T-helper 17 cell (primary cell): ENCODE measurements at places on chromosomes 3 and 15.
A peak's percentile ranks its signal among the peaks of the same experiment; 100 is the strongest.

DNA sequence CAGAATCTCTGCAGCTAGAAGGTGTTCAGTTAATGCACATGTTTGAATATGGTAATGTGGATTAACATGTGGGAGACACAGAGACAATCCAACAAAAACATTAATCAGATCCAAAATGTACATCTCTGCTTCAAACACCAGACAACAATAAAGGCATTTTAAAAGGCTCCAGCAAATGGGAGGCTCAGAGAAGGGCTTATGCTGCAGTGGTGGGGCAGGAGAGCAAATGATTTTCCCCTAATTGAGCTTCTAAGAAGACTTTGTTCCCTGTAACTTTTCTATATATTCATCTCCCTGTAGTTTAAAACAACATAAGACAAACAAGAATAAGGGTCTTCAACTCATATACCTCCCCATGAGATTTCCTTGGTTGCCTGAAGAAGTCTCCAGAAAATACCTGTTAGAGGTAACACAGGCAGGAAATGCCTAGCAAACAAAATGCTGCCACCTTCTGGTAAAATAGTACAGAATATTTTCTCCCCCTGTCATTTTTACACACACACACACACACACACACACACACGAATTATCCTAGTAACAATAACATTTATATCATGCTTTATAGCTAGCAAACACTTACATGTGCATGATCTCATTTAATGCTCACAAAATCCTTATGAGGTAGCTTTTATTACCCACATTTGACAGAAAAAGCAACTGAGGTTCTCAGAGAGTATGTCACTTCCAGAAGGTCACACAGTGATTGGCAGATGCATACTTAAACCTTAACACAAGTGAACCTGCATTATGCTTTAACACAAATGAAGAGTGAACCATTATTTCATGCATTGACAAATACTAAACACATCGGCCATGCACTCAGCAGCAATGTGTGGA lies 123.4 kb upstream of the MB21D2 start:
- H3K36me3 ChIP-seq: no peaks in the 10 kb centered on the region
- no peak for DNase-seq
- H3K27ac ChIP-seq: peak overlapping the region; percentile 8
- H3K4me1 ChIP-seq: peaks cover 6% of the 10 kb centered on the region
- peaks cover 6% of the 10 kb centered on the region for H3K27me3 ChIP-seq

GRCh38 chr15:71565631-71566160 lies 244.7 kb upstream of the NR2E3 start:
- no peak overlapping the region for H3K27ac ChIP-seq
- H3K4me1 ChIP-seq: no peaks in the 10 kb centered on the region
- no peak for DNase-seq
- peaks cover 2% of the 10 kb centered on the region for H3K36me3 ChIP-seq
- H3K4me3 ChIP-seq: no peak overlapping the region

- no peaks in the 10 kb centered on the region for H3K27me3 ChIP-seq
- no peak overlapping the region for H3K27ac ChIP-seq
- H3K36me3 ChIP-seq: no peaks in the 10 kb centered on the region
- no peak for DNase-seq
Observed at GRCh38 chr3:139797724-139798343, 120.1 kb upstream of the NMNAT3 start.

GRCh38 chr3:134449277-134449676 lies 36.5 kb downstream of the ANAPC13 start:
- peaks cover 2% of the 10 kb centered on the region for H3K4me1 ChIP-seq
- H3K27ac ChIP-seq: no peak overlapping the region
- peaks cover 41% of the 10 kb centered on the region for H3K27me3 ChIP-seq
- no peak for DNase-seq

GRCh38 chr3:157045238-157045850 lies 114.6 kb downstream of the CCNL1 start:
- H3K4me1 ChIP-seq: no peaks in the 10 kb centered on the region
- no peaks in the 10 kb centered on the region for H3K36me3 ChIP-seq
- H3K27ac ChIP-seq: no peak overlapping the region
- no peak overlapping the region for H3K4me3 ChIP-seq

DNA sequence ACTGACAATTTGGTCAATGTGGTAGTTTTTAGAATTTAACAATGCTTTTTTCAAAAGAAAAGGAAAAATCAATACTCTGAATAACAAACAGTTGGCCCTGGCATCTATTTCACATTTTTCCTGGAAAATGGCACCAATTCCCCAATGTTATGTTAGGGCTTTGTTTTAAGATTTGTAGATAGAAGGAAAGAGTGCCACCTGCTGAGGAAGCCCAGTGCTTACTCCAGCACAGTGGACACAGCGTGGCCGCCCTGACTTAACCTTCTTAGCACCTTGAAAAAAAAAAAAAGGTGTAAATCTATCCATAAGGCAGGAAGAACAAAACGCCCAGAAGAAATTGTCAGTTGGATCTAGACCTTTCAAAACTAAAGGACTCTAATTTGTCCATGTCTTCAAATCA lies 110.7 kb upstream of the CNTN4 start:
- no peak for DNase-seq
- H3K36me3 ChIP-seq: no peaks in the 10 kb centered on the region
- H3K4me1 ChIP-seq: no peaks in the 10 kb centered on the region
- no peak overlapping the region for H3K27ac ChIP-seq
- no peaks in the 10 kb centered on the region for H3K27me3 ChIP-seq
- H3K4me3 ChIP-seq: no peak overlapping the region

DNA sequence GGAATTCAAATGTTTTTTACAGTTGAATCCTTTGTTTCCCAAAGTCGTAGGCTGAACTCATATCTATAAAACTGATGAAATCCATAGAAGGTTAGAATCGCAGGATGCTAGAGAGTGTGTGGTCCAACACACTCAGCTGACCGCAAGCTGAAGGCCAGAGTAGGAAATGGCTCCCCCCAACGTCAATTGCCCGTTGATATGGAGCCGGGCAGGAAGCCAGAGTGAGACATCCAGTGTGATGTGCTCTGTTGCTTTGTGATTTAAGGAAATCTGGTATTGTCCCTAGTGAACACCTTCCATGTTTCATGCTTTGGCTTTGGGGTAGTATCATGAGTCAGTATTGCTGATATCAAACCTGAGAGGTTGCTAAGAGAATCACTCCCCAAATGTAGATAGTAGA lies 5.8 kb upstream of the MEX3B start:
- no peak overlapping the region for H3K27ac ChIP-seq
- DNase-seq: no peak
- H3K27me3 ChIP-seq: peaks cover 38% of the 10 kb centered on the region
